Activated effector memory CD4-positive, alpha-beta T cell treated with Interleukin-2 at 50 U/mL for 16 hours (primary cell): ENCODE measurements at places on chromosomes 7 and 10.
A peak's percentile ranks its signal among the peaks of the same experiment; 100 is the strongest.

- no peak for DNase-seq
These were observed 1.6 kb downstream of the DENND11 start for GRCh38 chr7:141700296-141700847.

DNA sequence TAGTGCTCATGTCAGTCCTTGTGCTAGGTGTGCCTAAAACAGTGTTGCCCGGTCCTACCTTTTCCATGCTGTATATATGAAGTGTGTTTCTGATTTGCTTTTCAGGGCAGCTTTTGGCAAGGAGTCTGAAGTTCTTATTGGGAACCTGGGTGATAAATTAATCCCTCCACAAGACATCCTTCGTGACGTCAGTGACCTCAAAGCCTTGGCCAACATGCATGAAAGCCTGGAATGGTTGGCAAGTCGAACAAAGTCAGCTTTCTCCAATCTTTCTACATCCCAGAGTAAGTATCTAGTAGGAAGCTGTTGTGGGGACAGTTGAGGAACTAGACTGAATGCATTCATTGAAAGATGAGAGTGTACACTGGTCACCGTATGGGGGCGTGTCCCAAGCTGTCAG, 189.4 kb upstream of the LRGUK start:
- DNase-seq, result no peak

DNA sequence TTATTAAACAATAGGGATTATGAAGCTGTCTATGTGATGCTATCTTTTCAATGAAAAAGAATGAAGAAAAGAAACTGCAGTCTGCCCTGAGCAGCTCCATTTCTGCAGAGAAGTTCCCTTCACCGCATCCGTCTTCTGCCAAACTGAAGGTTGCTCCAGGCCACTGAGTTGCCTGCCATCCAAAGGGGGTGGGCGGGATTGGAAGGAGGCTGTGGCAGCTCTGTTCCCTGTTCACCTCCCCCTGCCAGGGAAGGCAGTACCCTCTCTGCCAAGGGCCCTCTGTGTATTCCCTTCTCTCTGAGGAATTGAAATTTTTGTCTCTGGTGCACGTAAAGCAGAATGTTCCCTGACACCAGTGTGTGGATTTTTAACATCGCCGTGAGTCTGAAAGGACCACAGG, 243.1 kb upstream of the GHITM start:
- no peak for DNase-seq

- no peak for DNase-seq
These were observed 779 bp downstream of the FAM241B start for GRCh38 chr10:69630651-69631400.

GRCh38 chr10:129760003-129760315, 204.1 kb downstream of the EBF3 start:
- DNase-seq, result no peak

GRCh38 chr10:125848371-125848770, 25.0 kb downstream of the BCCIP start:
- no peak for DNase-seq

GRCh38 chr10:79424221-79425073, 21.0 kb downstream of the ZCCHC24 start:
- DNase-seq, result no peak

DNA sequence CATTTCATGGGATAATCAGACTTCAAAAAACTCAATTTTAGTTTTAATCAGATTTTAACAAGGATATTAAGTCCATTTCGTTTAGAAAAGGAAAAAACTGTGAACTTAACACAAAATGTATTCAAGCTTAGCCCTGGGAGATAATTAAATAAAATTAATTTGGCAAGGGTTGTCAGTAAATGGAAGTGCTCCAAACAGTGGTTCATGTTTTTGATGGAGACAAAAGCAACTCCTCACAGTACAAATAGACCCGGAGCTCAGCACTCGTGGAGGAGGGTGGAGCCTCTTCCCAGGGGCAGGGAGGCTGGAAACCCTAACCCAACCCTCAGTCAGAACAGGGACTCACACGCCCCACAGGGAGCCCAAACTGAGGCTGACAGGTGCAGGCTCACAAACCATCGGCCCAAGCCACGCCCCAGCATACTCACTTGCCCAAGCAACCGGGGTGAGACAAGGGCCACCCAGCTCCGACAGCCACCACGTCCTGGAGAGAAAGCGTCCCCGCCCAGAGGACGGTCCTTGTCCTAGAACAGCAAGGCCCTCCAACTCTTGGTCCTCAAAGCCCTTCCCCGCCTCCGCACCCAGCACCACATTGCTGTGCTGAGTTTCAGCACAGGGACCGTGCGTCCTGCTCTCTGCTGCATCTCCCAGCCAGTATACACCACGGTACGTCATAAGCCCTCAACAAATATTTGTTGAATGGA, 39.8 kb downstream of the MAD1L1 start:
- DNase-seq, result no peak

- no peak for DNase-seq
These were observed 191.1 kb upstream of the NOBOX start for GRCh38 chr7:144594580-144594979.

DNA sequence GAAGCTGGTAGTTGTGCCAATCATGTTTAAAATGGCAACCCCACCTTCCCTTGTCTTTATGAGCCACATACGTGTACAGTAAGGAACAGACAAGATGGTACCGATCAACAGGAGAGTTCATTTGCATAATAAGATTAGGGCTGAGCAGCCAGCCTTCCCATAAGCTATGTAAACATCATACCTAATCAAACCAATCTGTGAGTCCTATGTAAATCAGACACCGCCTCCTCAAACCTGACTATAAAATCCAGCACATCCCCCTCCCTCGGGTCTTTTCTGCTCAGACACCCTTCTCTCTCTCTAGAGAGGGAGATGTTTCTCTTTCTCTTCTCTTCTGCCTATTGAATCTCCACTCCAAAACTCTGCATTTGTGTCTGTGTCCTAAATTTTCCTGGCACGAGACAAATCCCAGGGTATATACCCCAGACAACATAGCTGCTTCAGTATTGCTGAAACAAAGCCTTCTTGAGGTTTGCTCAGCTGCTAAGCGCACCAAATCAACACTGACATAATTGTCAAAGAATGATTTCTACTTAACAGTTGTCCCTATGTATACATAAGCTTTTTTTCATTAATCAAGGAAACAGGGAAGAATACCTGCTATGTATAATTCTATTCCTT, 279.2 kb downstream of the THSD7A start:
- no peak for DNase-seq

- no peak for DNase-seq
These were observed 8.3 kb upstream of the PRKAG2 start for GRCh38 chr7:151885202-151885580.

DNA sequence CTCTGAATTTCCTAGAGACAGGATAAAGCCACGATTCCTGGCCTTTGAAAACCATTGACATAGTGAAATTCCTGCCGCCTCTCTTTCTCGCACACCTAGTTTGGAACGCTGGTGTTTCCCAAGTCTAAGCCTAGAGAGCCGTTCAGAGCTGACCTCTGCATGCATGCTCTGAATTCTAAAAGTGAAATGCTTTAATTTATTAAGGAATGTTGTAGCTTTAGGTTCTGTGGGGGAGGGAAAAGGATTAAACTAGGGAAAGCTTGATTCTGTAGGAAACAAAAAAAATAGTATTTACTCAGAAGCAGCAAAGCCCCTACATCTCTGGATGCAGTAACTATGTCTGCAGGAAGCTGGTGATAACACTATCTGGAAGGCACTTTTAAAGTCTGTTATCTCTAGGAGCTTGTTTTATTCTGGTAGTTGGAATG, 27.3 kb downstream of the PFKP start:
- no peak for DNase-seq

DNA sequence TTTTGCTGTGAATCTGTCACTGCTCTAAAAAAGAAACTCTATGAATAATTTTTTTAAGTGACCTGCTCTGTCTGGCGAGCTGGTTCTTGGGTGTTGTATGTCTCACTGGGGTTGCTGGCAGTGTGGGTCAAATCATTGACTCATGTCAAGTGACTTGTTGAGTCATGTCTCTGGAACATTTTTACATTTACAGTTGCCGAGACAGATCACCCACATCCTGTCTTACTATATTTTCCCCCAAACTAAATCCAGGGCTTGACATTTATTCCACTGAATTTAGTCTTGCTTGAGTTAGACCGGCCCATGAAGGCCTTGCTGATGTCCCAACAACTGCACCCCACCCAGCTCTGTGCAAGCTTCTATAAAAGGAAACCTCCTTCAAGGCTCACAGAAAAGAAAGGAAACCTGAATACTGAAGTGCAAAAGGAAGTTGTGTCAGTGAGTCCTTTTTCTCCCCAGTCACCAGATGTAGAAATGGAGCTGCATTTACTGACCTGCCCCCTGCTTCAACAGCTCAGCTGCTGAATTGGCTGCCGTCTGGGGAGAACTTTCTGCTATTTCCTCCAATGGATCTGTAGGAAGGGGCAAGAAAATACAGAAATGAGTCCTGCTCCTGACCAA, 290.3 kb downstream of the TNS3 start:
- no peak for DNase-seq

GRCh38 chr10:49552277-49552676, 13.4 kb upstream of the ERCC6 start:
- DNase-seq, result no peak

DNA sequence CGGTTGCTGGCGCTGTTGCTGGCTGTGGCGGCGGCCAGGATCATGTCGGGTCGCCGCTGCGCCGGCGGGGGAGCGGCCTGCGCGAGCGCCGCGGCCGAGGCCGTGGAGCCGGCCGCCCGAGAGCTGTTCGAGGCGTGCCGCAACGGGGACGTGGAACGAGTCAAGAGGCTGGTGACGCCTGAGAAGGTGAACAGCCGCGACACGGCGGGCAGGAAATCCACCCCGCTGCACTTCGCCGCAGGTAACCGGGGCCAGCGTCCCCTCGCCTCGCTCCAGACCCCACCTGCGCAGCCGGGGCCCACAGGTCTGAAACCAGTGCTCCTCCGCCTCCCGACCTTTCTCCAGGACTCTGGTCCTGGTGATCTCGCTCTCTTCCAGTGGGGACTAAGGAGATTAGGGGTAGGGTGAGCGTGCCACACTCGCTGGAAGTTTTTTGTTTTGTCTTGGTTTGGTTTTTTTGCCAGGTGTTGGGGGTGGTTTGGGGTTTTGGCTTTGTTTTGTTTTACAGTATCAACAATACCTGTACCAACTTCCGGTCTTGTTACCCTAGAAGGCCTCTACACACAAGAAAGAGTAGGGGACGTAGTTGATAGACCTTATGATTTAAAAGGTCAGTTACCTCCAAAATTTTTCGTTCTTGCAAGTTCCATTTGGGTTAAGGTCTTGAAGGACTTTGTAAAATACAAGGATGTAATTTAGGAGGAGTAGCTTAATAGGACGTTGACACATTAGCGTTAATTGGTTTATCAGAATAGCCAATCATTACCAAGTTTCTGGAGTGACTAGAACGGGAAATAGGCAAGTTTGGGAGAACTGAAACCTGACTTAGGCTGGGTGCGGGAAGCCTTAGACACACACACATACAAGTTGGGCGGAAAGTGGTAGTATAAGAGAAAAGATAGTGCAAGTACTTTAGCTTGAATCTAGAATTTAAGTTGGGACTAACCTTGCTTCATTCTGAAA, 704 bp downstream of the TNKS2 start:
- DNase-seq, result peak; percentile 50

DNA sequence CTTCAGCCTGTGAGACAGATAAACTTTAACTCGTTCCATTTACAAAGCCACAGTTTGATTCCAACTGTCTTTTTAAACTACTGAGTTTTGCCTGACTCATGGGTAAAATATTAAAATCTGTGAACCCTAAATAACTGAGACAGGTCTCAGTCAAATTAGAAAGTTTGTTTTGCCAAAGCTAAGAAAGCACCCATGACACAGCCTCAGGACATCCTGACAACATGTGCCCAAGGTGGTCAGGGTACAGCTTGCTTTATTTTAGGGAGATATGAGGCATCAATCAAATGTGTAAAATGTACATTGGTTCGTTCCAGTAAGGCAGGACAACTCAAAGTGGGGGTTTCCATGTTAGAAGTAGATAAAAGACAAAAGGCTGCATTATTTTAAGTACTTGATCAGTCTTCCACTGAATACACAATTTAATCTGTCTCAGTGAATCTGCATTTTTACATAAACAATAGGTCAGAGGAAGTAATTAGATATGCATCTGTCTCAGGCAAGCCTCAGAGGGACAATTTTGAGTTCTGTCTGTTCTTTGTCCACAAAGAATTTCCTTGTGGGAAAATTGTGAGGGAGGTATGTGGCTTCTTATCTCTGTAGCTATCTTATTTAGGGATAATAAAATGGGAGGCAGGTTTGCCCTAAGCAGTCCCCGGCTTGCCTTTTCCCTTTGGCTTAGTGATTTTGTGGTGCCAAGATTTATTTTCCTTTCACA, 11.0 kb upstream of the PIP start:
- no peak for DNase-seq

GRCh38 chr10:52459097-52459496, 145.0 kb downstream of the DKK1 start:
- no peak for DNase-seq

GRCh38 chr7:106119719-106120118, 7.6 kb upstream of the SYPL1 start:
- no peak for DNase-seq

- no peak for DNase-seq
These were observed 49.4 kb downstream of the LRRN3 start for GRCh38 chr7:111140091-111140865.

- DNase-seq, result peak; percentile 24
These were observed 38.8 kb downstream of the TMEM60 start for GRCh38 chr7:77759294-77759889.

DNA sequence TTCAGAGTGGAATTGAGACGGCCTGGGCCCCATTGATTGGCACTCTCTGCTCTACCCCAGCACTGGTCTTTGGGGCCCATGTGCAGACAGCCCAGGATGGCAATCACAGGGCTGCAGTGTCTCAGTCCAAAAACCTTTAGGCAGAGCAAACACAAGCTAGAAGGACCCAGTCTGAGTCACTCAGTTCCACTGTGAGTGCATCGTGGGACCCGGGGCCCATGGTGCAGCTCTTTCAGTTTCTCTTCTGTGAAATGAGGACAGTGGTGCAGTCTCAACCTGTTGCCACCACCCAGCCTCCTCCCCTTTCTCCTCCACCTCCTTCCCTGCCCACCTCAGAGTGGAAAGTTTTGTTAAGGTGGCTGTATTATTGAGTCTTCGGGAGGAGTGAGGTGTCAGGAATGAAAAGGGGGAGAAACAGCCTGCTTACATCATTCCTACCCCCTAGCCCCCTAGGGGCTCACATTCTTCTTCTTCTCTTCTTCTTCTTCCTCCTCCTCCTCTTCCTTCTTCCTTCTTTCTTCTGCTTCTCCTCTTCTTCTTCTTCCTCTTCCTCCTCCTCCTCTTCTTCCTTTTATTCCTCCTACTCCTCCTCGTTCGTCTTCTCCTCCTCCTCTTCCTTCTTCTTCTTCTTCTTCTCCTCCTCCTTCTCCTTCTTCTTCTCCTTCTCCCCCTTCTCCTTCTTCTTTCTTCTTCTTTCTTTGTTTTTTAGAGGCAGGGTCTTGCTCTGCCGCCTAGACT, 19.5 kb upstream of the CARD11 start:
- peak; percentile 62 for DNase-seq

GRCh38 chr10:33145451-33146188, 187.6 kb upstream of the ITGB1 start:
- DNase-seq, result no peak
